NCI-H510A treated with DMSO at 0.1 percent for 48 hours (cell line): ENCODE measurements at places on chromosomes 6 and 20.

DNA sequence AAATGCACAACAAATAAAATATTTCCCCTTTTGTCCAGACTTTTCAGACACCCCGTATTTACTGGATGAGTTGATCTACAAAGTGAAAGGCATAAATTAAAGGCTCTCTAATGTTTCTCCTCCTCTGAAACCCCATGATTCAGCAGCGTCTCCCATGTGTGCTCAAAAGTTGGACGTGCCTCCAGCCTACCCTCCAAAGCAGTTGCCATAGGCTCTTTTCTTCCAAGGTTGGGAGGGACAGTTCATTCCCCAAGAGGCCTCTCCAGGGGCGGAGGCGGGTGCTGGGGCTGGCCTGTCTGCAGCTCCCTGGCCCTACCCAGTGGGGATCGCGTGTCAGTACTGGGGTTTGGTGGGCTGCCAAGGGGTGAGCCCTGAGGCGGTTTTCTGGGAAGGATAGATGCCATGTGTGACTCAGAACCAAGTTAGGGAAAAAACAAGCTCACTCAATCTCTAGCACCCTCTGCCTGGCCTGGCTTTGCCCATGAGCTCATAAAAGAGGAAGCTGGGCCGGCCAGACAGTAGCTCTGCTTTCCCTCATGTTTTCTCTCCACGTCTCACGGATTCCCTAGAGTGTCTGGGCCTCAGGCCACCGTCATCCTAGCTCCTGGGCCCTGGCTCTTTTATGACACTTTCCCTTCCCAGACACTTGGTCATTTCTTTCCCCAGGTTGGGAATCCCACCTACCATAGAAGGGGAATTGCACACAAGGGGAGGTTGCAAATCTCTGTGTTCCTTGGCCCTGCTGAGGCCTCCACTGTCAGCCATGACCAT, 8.0 kb upstream of the IER3 start:
- DNase-seq: no peak

DNA sequence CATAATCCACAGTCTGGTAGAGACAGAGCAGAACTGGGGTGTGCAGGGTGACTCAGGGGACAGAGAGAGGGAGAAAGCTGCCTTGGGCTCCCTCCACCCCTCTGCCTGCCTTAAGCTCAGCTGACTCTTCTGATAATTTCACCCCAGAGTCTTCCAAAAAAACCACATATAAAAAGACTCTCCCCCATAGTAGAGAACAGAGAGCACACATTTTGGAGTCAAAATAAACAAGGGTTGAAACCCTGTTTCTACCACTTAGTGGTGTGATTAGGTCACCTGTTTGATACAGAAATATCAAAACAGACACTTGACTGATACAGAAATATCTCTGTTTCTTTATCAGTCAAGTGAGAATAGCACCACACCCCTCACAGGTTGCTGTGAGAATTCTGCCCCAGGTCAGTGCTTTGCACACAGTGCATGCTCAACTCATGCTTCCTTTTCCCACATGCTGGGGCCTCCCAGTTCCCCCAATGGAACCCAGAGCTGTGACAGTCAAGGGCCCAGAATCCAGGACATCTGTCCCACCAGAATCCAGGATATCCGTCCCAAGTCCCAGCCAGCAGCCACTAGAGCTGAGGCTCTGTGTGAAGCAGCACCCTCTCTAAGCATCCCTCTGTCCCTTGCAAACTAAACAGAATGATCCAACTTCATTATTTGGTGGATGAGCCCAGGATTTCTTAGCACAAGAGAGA, 1.2 kb downstream of the TREML2 start:
- DNase-seq: no peak

DNA sequence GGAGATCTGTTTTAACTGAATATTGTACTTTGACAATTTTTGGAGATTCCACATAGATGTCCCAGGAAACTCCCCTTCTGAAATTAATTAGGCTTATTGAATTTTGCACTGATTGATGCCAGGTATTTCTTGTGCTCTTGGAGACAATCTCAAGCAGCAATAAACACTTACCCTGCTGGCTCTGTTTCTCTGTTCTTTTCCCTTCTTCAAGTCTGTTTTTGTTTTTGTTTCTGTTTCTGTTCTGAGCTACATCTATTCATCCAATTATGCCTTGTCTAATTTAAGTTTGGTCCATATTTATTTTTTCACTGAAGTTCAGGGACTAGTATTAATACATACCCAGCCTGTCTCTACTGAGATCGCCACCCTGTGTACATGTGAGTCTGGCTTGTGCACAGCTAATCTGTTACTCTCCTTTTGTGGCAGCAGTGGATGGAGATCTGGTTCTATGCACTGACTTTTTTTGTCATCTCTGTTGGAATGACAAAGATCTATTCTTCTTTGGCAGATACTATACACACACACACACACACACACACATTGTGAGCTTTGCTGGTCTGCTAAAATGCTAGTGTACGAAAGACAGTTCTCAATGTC, 51.9 kb downstream of the IL22RA2 start:
- DNase-seq: no peak

DNA sequence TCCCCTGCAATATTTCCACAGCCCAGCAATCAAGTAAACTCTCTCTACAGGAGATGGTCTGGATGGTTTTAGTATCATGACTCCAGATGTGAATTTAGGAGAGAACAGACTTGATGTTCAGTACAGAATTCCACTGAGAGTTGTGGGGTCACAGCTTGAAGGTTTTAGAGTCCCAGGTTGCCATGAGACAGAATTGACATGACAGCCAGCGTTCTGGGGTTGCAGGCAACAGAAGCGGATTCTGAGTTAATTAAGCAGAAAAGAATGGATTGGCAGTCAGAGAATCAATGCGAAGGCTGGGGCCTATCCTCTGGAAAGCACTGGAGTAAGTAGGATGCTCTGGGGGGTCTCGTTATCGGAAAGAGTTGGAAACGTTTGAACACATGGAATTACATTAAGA, 2.4 kb upstream of the KIAA1755 start:
- DNase-seq: no peak

DNA sequence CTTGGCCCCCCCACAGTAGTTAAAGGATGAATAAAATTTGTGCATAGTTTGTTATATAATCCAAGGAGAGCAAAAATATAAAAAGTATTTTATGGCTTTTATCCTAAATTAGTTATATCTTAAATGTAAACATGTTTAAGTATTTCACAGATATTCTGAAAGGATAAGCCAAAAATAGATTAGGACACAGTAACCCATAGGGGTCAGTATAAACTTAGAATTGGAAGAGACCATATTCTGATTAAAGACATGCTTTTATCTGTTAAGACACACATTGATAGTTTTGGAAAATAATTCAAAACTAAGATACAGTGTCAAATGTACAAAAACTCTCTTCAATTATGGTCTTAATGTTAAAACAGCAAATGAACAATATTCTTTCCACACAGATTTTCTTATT, 4.5 kb upstream of the SERINC1 start:
- no peak for DNase-seq
